Bladder microvascular endothelial cell (primary cell): ENCODE measurements at places on chromosomes 16 and 17. TPM values are rescaled to one million over a fixed set of nuclear protein-coding genes. Genes with fewer than 3 reads are reported as not detected.

The CCDC144A gene
- 0.16 and 6.1 TPM in 2 replicates for total RNA-seq

The GPRC5C gene
- total RNA-seq: 0.19 and 0.49 TPM in 2 replicates

The GP1BA gene
- total RNA-seq: 0.13 TPM in 1 of 2 replicates, not detected in the other

The NEUROD2 gene
- not detected in 2 replicates for total RNA-seq

The NPW gene
- 0.16 TPM in 1 of 2 replicates, not detected in the other for total RNA-seq

The SPHK1 gene
- total RNA-seq: 52.5 and 142 TPM in 2 replicates

The KRT13 gene
- not detected in 2 replicates for total RNA-seq

The RCVRN gene
- not detected in 2 replicates for total RNA-seq

The WFDC1 gene
- total RNA-seq: 0.32 TPM in 1 of 2 replicates, not detected in the other

The CHD9NB gene
- total RNA-seq: 0.97 and 1.5 TPM in 2 replicates

The HS3ST3B1 gene
- under 0.01 and 0.44 TPM in 2 replicates for total RNA-seq
